ENCODE measurements at places on chromosomes 1 and 21.

DNA sequence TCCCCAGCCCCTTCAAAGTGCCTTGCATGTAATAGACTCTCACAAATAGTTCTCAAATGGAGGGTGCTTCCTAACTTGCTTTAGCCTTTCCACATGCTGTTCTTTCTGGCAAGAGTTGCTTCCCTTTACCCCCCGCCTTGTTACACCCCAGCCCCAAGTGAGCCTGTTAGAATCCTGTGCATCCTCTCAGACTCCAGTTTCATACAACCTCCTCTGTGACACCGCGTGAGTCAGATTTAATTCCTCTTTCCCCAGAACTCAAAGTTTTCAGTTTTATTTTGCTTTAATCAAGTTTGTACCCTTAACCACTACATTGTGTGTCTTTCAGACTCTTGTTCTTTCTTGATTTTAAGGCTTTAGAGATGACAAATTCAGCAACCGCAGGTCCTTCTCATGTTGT lies 234.5 kb upstream of the HOOK1 start:
- DNase-seq = no peak

GRCh38 chr1:7356079-7356478 lies 415.0 kb upstream of the VAMP3 start:
- no peak for DNase-seq

- DNase-seq = no peak
These were observed 20.9 kb downstream of the UMODL1 start for GRCh38 chr21:42091899-42092508.

DNA sequence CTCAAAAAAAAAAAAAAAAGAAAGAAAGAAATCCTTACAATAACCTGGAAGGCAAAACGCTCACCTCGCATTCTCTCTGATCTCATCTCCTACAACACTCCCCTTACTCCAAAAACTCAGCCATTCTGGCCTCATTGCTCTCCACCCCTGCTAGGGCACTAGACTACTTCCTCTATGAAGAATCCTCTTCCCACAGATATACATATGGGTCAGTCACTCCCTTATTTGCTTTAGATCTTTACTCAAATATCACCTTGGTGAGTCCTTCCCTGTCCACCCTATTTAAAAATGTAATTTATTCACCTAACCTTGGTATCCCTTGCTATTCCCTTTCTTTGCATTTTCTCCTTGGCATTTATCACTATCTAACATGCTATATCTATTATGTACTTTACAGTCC lies 24.6 kb upstream of the KIF1B start:
- no peak for DNase-seq

DNA sequence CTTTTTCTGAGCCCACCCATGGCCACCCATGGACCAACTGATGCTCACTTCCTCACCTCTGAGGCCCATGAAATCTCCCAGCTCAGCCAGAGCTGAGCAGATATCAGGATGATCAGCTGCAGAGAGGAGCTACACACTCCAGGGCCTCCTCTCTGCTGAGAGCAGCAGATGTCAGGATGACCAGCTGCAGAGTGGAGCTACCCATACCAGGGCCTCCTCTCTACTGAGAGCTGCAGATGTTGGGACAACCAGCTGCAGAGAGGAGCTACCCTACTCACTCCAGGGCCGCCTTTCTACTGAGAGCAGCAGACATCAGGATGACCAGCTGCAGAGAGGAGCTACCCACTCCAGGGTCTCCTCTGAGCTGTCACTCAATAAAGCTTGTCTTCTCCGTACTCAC lies 71.4 kb upstream of the LPGAT1 start:
- no peak for DNase-seq

GRCh38 chr1:239811211-239811885 lies 280.3 kb upstream of the FMN2 start:
- DNase-seq = no peak

GRCh38 chr1:223706077-223706973 lies 6.0 kb upstream of the CAPN2 start:
- no peak for DNase-seq

DNA sequence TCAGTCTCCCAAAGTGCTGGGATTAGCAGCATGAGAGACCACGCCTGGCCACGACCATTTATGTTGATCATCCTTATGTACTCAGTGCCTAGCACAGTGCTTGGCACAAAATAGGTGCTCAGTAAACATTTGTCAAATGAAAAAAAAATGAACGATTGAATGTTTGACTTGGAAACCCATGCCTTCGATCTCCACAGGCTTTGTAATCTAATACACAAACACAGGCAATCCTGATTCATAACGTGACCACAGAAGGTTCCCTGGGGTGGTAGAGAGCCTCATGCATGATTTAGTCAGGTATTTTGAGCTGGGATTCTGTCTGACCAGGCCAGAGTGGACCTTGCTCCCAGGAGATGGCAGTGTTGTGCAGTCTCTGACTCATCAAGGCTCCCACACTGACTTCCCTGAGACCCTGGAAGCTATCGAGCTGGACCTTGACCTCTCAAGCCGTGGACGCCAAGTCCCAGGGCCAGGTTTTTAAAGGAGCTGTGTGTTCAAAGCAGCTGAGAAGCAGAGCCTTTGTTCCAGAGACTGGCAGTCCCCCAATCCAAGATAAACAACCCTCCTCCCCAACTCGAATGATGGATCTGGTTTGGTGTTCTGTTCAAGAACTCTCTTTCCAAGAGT lies 81.1 kb downstream of the PGM1 start:
- no peak for DNase-seq

DNA sequence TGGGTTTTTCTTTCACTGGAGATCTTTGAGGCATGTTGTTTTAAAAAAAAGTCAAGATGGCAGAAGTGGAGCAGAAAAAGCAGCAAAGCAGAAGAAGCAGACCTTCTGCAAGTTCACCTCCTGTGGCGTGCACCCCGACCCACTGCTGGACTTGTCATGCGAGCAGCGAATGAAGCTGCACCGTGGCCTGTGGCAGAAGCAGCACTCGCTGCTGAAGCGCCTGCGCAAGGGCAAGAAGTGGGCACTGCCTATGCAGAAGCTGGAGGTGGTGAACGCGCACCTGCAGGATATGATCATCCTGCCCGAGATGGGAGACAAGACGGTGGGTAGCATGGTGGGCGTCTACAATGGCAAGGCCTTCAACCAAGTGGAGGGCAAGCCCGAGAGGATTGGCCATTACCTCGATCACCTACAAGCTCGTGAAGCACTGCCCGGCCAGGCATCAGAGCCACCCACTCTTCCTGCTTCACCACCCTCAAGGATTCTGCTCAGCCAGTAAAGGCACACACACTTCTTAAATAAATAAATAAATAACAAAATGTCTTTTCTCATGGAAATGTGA lies 22.1 kb downstream of the METTL13 start:
- DNase-seq = no peak

DNA sequence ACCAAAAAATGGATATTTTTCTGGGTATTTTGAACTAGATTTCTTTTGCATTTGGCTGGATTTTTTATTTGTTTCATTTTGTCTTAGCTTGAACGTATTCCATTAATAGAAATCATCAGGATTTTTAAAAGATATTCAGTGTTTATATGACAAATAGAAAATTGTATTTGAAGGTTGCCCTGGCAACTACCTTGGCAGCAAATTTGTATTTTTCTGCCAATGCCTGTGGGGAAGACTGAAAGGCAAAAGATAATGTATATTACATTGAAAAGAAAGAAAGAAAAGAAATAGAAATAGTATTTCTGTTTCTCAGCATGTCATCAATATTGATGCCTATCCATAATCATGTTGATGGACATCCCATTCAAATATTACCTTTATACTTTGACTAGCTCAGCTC lies 16.8 kb downstream of the VCAM1 start:
- no peak for DNase-seq

DNA sequence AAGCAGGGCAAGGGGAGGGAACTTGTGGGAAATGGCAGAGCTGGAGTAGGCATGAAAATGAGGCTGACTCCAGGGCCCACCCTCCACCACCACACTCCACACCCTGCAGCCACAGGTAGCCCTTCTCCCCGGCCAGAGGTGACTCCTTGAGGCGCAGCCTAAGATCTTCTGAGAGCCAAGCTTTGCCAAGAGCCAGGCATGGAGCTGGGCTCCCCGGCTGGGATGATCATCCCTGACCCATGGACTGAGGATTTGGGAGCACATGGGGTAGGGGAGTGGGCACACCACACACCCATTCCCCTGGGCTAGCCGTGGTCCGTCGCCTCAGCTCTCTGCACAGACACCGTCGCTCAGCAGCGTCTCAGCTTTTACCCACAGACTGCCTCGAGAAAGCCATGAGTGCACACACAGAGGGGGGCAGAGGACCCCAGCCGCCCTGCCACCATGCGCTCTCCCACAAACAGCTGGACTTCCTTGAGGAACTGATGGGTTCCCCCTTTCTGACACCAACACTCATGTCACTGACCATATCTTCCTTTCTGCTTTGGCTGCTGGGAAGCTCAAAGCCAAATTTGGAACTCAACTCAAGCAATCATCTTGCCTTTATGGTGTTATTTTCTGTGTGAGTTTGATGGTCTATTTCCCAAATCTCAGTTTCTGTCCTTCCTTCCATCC lies 123.6 kb upstream of the RUNX3 start:
- no peak for DNase-seq

- no peak for DNase-seq
These were observed 2.2 kb downstream of the PIGV start for GRCh38 chr1:26789931-26790330.

DNA sequence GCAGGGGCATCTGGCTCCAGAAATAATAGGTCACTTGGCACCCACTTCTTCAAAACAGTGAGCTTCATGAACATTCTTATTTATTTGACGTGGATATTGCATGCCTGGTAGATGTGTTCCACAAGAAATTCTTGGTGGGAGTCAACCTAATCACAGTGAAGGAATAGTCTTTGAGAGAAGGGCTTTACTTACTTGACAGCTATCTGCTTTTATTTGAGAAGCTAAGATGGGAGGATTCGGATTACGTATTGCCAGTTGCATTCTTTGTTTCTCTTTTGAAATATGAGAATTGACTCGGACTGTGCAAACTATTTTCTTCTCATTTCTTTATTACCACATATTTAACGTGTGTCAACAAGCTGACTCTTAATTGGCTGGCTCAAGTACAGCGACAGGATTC lies 117.2 kb downstream of the FASLG start:
- no peak for DNase-seq
